NCI-H1930 (cell line): ENCODE measurements at places on chromosomes 16 and 17.

DNA sequence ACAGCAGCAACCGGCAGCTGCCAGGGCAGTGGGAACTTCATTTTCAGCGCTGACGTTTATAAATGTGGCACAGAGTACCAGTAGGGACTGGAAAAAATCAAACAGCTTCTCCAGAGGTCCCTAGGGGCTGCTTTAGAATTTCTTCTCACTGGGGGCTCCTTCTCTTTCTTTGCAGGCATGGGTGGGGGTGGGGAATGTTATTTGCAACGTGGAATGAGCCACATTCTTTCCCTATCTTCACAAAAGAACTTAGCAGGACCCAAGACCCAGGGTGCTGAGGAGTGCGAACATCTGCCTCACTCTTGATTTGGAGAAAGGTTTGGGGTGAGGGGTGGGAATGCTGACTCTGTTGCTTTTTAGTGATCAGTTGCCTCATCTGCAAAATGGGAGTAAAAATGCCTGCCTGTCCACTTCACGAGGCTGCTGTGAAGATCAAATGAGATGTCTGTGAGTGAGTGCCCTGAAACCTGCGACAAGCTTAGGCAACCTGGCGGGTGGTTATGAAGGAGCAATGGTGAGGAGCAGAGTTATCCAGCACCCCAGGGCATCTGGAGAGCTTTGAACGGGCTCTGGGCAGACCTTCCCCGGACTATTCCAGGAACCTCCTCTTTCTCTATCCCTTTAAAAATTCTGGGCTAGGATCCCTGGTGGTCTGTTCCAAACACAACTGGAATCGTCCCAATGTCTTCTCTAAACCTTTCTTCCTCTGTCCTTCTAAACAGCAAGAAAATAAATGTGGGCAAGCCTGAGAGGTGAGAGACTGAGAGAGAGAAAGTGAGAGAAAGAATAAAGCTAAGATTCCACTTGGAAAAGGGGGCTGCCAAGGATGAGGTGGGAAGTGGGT, 10.7 kb upstream of the PIPOX start:
- no peak for DNase-seq

DNA sequence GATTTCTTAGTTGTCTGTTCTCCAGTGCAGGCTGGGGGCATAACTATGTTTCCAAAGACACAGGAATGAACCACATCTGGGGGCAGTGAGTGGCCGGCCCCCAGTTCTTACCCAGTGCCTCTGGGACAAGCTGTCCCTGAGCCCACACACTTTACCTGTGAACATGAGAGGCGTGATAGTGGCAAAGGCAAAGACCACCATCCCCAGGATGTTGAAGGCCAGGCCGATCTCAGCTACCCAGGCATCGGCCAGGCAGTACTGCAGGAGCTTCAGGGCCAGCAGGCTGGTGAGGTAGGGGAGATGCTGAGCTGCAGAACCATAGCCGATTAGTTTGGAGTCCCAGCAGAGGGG, 1.6 kb downstream of the SLC46A1 start:
- DNase-seq = no peak

- DNase-seq = no peak
Observed at GRCh38 chr17:40463122-40463550, 19.9 kb downstream of the IGFBP4 start.

- DNase-seq = no peak
Observed at GRCh38 chr17:75898065-75898464, 1.3 kb upstream of the TRIM65 start.

- no peak for DNase-seq
Observed at GRCh38 chr17:73401911-73402310, 90.1 kb upstream of the CDC42EP4 start.
